HL-60 (cell line): ENCODE measurements at places on chromosomes 3 and 15.

- DNase-seq, result no peak
Observed at GRCh38 chr15:84970843-84971242, 10.8 kb upstream of the PDE8A start.

DNA sequence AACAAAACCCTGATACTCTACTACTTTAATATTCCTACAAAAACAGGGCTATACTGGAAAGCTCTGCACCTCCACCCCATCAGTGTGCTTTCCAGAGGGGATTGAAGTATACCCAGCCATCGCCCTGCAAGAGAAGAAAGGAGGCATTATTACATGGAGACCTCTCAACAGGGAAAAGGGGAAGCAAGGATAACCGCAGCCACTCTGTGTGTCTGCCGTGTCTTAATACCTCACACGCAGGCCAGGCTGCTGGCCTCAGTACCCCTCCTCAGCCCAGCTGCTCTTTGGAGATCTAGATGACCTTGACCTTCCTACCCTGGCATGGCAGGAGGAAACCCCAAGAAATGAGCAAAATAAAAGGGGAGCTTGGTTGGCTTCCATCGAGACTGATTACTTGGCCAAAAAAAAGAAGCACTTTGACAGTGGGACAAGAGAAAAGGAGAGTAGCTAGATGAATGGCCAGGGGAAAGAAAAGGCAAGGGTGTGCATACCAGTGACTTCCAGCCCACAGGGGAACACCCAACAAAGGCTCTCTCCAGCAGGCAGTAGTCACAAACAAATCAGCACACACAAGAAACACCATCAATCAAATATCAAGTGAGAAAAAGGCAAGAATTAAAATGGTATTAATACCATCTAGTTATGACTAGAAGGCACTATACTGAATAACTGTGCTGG, 129.4 kb downstream of the STT3B start:
- DNase-seq, result no peak

DNA sequence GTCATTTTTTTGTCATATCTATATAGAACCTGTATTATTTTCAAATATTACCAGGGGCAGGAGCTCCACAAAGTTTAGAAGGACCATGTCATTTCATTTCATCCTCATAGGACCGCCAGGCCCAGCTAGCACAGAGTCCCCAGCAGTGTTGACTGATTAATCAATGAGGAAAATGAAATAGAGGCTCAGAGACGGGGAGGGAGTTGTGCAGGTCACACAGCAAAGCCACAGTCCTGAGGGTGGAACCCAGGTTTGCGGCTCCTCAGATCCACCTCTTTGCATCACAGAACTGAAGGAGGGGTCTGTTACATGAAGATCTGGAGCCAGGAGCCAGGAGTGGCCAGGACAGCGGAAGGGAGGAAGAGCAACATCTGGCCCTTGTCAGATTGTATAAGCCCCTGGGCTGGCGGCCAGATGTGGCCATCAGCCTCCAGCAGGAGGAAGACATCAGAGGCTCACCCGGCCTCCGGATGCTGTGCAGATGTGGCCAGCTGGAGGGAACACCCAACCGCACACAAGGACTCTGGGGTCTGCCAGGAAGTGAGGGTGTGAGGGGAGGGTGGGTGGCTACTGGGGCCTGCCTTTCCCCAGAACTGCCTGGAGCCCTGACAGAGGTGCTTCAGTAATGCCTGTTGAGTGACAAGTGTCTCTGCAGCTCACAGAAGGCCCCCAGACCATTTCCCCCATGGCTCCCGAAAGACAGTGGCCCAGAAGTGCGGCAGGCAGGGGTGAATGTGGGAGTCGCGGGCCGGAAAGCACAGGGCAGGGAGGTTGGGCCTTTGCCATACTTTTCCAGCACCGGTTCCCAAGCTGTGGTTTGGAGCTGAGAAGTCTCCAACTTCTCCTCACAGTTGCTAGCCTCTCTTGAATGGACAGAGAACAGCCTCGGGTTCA, 21.3 kb downstream of the EFCC1 start:
- no peak for DNase-seq

- DNase-seq, result no peak
Observed at GRCh38 chr3:52872245-52872644, 25.1 kb downstream of the STIMATE start.

- no peak for DNase-seq
Observed at GRCh38 chr3:184683234-184683633, 28.6 kb downstream of the MAGEF1 start.

DNA sequence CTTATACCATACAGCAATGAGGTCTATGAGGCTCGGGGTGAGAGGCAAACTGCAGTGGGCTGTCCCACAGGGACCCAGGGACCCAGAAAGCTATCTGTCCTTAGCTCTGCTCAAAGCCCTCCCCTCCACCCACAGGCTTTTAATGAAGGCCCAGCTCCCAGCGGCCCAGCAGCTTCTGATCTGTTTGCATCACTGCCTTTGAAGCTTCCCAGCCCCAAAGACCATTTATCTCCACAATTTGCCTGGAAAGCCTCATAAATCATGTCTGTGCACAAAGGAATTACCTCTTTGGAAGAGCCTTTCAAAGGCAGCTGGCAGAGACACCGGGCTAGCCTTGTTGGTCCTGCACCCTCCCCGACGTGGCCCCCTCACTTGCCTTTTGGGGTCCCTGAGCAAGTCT, 123.9 kb downstream of the RAB11A start:
- DNase-seq, result no peak

- no peak for DNase-seq
Observed at GRCh38 chr3:44993471-44994205, 17.6 kb downstream of the EXOSC7 start.
